ENCODE measurements at places on chromosomes 7 and 10. TPM values are rescaled to one million over a fixed set of nuclear protein-coding genes. Genes with fewer than 3 reads are reported as not detected.

DNA sequence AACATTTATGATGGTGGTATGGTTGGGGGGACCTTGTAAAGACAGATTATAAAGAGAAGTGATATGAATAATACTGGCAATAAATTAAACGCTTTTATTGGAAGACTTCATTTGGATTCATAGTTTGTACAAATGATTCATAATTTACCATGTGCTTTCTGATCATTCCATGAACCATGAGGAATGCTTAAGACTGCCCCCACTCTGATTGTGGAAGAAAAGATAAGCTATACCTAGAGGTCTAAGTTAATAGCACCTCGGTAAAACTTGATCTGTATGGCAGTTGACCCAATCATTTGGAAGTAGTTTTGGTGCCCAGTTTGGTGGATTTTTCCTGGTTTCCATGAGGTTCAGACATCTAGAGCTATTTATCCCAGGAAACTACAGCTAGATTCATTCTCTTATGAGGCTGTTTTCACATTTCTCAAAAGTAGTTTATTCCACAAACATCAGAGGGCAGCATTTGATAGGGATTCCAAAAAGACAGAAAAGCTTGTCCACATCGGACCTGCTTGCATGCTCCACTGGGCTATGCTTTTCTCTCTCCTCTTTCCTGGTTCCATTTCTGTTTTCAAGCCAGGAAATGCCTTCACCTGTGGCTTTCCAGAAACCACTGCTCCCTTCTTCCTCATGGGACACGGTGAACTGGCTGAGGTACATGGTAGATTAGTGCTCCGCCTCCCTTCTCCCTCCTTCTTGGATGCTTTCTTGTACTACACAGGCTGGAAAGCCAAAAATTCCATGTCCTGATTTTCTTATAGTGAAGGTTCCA lies 29.2 kb downstream of the TFAM start:
- no peaks in the 10 kb centered on the region for H3K36me3 ChIP-seq
- H3K4me1 ChIP-seq, result no peaks in the 10 kb centered on the region
- peak; percentile 54 for DNase-seq
- no peaks in the 10 kb centered on the region for H3K27me3 ChIP-seq
- H3K4me3 ChIP-seq, result no peak overlapping the region

- H3K4me3 ChIP-seq, result no peak overlapping the region
- no peak overlapping the region for H3K27ac ChIP-seq
- H3K4me1 ChIP-seq, result peaks cover 46% of the 10 kb centered on the region
Observed at GRCh38 chr10:24213266-24213665, 4.3 kb downstream of the KIAA1217 start.

DNA sequence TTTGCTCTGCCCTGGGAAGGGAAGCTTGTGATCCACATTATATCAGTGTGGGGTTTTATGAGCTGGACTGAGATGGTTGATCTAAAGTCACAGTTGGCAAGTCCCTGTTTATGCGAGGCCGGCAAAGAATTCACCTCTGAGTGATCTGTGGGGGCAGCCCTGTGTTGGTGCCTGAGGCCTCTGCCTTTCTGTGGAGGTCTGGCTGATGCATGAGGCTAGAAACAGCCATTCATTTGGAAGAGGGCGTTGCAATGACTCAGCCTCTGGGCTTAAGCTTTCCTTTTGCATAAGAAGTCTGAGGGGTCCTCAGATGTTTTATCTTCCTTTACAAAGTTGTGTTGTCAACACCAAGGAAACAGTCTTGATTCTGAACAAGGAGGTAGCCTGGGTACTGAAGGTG lies 126.9 kb downstream of the MGMT start:
- no peaks in the 10 kb centered on the region for H3K4me1 ChIP-seq
- H3K4me3 ChIP-seq, result no peak overlapping the region
- no peaks in the 10 kb centered on the region for H3K27me3 ChIP-seq

DNA sequence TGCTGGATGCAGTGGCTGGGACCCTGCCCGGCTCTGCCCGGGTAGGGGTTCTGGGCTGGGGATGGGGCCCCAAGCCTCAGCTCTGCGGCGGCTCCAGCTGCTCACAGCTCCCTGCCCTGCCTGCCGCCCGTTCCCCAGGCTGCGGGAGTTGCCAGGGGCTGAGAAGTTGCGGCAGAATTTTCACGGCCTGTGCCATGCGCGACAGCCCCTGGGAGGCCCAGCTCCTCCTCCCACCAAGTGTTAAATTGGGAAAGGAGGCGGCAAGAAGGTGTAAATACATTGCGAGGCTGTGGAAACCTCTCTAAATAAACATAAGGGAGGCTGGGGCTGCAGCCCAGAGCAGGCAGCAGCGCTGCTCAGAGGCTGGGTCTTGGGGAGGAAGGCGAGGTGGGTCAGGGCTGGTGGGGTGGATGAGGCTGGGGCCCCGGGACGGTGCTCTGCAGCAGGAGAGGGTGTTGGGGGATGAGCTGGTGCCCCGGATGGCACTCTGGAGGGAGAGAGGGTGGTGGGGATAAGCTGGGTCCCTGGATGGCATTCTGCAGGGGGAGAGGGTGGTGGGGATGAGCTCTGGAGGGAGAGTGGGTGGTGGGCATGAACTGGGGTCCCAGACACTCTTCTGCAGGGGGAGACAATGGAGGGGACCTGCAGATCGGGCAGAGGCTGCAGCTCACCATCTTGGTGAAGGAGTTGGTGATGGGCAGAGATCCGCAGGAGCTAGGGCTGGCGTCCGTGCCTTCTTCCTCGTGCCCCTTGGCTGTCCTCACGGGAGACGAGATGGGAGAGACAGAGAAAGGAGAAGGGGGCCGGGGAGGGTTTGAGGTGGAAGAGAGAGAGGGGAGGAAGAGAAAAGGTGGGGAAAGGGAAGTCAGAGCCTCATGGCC lies 85.5 kb upstream of the GNA12 start:
- H3K27me3 ChIP-seq, result no peaks in the 10 kb centered on the region
- no peak for DNase-seq
- no peak overlapping the region for H3K4me3 ChIP-seq
- no peaks in the 10 kb centered on the region for H3K36me3 ChIP-seq
- no peak overlapping the region for H3K27ac ChIP-seq

DNA sequence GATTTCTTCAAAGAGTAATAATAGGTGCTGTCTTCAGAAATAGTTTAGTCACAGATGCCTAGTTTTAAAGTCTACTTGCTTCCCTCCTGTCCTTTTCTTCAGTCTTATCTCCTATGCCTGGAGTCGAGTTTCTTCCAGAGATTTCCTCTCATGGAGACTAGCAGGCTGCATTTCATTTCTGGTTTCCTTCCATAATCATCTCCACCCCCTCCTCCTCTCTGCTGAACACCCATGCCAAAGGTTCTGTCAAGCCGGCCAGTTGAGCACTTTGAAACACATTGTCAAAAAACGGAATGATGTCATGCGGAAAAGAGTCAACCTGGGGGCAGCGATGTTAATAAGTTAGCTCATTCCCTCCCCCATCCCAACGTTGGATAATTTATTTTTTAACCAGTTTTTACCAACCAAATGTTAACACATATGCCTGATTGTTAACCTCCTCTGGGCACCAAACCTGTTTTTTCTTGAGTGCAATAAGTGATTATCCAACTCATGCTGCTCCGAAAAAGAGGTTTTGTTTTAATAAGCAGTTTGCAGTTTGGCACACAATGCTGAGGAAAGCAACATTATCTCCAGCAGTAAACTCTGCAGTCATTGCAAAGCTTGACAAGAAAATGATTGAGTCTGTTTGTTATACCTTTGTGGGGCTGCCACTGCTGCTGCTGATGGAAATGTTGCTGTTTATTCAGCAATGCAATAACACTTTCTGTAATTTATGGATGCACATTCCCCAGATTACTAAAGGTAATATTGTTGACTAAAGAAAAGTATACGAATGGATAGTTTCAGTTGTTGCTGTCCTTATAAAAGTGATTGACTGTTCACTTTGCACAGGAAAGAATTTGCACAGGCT lies 161.6 kb downstream of the LRMDA start:
- H3K27ac ChIP-seq, result no peak overlapping the region
- DNase-seq, result no peak
- H3K27me3 ChIP-seq, result peaks cover 4% of the 10 kb centered on the region
- peaks cover 15% of the 10 kb centered on the region for H3K4me1 ChIP-seq
- H3K36me3 ChIP-seq, result no peaks in the 10 kb centered on the region

DNA sequence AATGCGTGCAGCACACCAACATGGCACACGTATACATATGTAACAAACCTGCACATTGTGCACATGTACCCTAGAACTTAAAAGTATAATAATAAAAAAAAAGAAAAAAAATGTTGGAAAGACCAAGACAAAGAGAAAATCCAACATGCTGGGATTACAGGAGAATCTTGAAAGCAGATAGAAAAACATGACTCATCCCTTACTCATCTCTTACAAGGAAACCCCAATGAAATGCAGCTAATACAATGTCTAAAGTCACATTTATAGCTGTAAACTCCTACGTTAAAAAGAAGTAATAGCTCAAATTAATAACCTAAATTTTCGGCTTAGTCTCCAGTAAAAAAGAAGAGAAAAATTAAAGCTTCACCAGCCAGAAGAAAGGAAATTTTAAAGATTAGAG lies 47.5 kb upstream of the DGKB start:
- peaks cover 10% of the 10 kb centered on the region for H3K4me1 ChIP-seq
- H3K27me3 ChIP-seq, result no peaks in the 10 kb centered on the region
- H3K36me3 ChIP-seq, result no peaks in the 10 kb centered on the region
- H3K27ac ChIP-seq, result no peak overlapping the region
- H3K4me3 ChIP-seq, result no peak overlapping the region
- DNase-seq, result no peak

GRCh38 chr10:119496273-119496672 lies 46.2 kb downstream of the RGS10 start:
- no peak overlapping the region for H3K4me3 ChIP-seq
- H3K4me1 ChIP-seq, result 0 out of 2 replicates have a peak, but pooled peaks cover 4% of the 10 kb centered on the region
- no peak overlapping the region for H3K27ac ChIP-seq
- H3K36me3 ChIP-seq, result no peaks in the 10 kb centered on the region
- H3K27me3 ChIP-seq, result no peaks in the 10 kb centered on the region
- no peak for DNase-seq

DNA sequence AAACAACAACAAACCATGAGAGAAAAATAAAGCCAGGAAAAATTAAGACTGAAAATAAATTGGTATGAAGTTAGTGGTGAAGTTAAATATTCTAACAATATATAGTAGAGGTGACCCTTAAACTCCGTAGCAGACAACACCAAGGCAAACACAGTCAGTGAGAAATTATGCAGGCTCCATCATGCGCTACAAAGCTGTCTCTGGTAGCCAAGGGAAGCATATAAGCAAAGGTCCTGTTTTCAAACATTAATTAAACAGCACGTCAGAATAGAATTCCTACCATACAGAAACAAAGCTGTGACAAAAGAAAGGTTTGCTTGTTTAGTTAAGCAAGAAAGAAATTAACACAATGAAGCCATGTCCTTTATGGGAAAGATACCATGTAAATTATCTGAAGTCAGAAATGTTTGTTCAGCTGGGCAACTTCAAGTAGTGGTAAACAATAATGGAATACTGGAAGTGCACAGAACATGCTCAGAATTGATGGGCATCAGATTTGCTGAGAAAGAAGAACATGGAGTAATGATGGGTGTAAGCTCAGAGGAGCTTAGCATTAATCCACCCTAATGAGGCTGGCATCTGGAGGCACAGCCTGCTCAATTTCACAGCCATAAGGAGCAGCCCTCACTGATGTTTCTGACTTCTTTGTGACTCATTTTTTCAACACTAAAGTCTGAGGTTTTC lies 75.7 kb downstream of the IGF2BP3 start:
- H3K4me3 ChIP-seq, result no peak overlapping the region
- no peaks in the 10 kb centered on the region for H3K27me3 ChIP-seq
- H3K4me1 ChIP-seq, result 0 out of 2 replicates have a peak, but pooled peaks cover 4% of the 10 kb centered on the region
- peak overlapping the region; percentile 41 for H3K27ac ChIP-seq
- H3K36me3 ChIP-seq, result peaks cover 11% of the 10 kb centered on the region
- DNase-seq, result no peak

DNA sequence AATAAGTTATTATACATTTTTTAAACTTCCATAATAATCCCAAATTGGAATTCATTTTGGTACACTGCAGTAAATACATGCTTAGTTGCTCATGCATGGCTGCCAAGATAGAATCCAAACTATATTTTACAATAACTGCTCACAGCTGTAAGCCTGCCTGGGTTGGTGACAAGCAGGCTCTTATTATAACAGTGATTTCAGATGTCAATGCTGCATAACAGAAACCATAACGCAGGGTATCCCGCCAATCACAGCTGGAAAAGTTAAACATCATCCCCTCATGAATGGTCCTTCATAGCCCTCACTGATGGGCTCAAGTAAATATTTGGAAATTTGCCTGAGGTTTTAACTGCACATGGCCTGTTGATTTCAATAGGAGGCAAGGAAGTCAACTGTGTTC lies 149.8 kb downstream of the AMPH start:
- no peak for DNase-seq
- no peaks in the 10 kb centered on the region for H3K27me3 ChIP-seq
- H3K4me1 ChIP-seq, result no peaks in the 10 kb centered on the region
- no peak overlapping the region for H3K27ac ChIP-seq
- no peak overlapping the region for H3K4me3 ChIP-seq

DNA sequence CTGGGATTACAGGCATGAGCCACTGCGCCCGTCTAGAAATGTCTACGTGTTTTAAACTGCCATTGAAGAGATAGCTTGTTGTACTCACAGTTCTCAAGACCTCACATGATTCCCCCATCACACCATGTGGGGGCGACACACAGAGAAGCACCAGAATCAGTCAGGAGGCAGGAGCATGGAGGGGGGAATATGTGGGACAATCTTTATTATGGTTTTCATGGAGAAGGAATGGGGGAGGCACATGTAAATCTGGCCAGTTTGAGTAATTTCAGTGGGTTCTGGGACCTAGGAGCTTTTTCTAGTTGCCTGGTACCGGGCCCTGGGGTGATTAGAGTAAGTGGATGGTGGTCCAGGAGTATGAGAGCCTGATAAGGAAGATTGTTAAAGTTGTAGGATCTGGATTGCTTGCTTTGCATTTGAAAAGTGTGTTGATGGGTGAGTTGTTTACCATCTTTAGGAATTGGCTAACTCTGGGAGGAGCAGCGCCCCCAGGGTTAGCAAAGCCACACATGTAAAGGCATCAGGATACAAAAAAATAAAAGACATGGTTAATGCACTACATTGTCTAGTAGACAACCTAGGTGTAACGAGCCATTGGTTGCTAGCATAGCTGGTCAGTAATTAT lies 85.4 kb upstream of the SLC13A1 start:
- no peaks in the 10 kb centered on the region for H3K36me3 ChIP-seq
- no peak overlapping the region for H3K4me3 ChIP-seq

- H3K36me3 ChIP-seq, result no peaks in the 10 kb centered on the region
- H3K4me1 ChIP-seq, result 0 out of 2 replicates have a peak, but pooled peaks cover 6% of the 10 kb centered on the region
- no peaks in the 10 kb centered on the region for H3K27me3 ChIP-seq
- H3K4me3 ChIP-seq, result no peak overlapping the region
- no peak for DNase-seq
Observed at GRCh38 chr10:62159351-62159750, 109.3 kb downstream of the RTKN2 start.

GRCh38 chr7:121428855-121429489 lies 32.9 kb upstream of the FAM3C start:
- no peak overlapping the region for H3K27ac ChIP-seq
- no peaks in the 10 kb centered on the region for H3K27me3 ChIP-seq
- no peaks in the 10 kb centered on the region for H3K4me1 ChIP-seq
- H3K4me3 ChIP-seq, result no peak overlapping the region

GRCh38 chr7:35570937-35571336 lies 124.0 kb downstream of the HERPUD2 start:
- no peak for DNase-seq
- H3K4me3 ChIP-seq, result no peak overlapping the region
- H3K27me3 ChIP-seq, result no peaks in the 10 kb centered on the region

The POP7 gene
- total RNA-seq, result 110 TPM

The PPP1R17 gene
- total RNA-seq, result 0.52 TPM

The NPTX2 gene
- 29.9 TPM for total RNA-seq

The APBB1IP gene
- total RNA-seq, result 0.14 TPM

The SPOCK2 gene
- total RNA-seq, result 3.6 TPM

The GPRIN2 gene
- 28.5 TPM for total RNA-seq

The AP5Z1 gene
- total RNA-seq, result 31.2 TPM

The ELFN1 gene
- total RNA-seq, result 5.0 TPM

The CXCL12 gene
- total RNA-seq, result 47.3 TPM

The RPS24 gene
- 2,185 TPM for total RNA-seq
